NCI-H524 treated with DMSO at 0.1 percent for 48 hours (cell line): ENCODE measurements at places on chromosomes 7 and 10.

DNA sequence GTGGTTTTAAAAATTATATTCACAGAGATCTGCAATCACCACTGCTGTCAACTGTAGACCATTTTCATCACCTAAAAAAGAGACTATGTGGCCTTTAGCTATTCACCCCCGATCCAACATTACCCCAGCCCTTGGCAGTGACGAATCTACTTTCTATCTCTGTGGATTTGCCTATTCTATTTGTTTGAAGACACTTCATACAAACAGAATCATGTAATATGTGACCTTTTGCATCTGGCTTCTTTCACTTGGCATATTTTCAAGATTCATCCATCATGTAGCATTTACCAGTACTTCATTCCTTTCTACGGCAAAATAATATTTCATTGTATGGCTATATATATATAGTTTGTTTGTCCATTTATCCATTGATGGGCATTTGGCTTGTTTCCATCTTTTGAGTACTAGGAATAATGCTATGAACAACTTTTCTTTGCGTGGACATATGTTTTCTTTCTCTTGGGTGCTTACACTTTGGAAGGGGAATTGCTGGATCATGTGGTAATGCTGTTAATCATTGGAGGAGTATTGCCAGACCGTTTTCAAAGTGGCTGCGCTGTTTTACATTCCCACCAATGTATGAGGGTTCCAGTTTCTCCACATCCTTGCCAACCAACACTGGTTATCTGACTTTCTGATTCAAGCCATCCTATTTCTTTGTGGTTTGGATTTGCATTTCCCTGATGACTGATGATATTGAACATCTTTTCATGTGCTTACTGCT, 22.3 kb downstream of the ADAMTS14 start:
- DNase-seq, result no peak

DNA sequence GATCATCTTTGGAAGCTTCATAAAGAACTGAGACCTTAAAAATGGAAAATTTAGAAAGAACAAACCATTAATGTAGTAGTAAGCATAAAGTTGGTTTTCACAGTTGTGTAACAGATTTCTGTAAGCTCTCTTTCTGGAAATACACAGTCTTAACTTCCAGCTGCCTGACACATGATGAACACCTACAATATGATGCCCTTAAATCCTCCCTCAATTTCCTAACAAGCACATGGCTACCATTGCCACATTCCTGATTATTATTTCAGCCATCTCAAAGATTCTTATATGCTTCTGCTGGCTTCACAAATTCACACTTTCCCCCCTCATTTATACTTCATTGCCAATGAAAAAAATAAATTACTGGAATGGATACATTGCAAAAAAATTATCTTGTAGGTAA, 49.4 kb downstream of the PLXDC2 start:
- no peak for DNase-seq

- DNase-seq, result no peak
Observed at GRCh38 chr7:17275749-17276671, 22.4 kb upstream of the AHR start.

GRCh38 chr10:71176661-71177060, 35.7 kb upstream of the UNC5B start:
- DNase-seq, result no peak

GRCh38 chr10:34102237-34102673, 712.8 kb downstream of the PARD3 start:
- no peak for DNase-seq

DNA sequence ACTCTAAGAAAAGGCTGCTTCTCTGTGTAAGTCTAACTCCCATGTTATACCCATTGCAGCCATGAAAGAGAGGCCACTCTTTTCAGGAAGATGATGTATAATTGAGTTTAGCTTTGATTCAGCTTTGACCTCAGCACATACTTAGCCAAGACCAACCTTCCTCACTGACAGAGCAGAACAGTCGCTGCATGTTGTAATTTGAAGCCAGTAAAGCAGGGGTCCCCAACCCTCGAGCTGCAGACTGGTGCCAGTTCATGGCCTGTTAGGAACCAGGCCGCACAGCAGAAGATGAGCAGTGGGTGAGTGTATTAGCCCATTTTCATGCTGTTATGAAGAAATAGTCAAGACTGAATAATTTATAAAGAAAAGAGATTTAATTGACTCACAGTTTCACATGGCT, 223.9 kb downstream of the GPR158 start:
- no peak for DNase-seq

GRCh38 chr7:115135769-115136410, 214.0 kb downstream of the MDFIC start:
- no peak for DNase-seq

- DNase-seq, result no peak
Observed at GRCh38 chr7:114086537-114086913, 167.7 kb upstream of the PPP1R3A start.

DNA sequence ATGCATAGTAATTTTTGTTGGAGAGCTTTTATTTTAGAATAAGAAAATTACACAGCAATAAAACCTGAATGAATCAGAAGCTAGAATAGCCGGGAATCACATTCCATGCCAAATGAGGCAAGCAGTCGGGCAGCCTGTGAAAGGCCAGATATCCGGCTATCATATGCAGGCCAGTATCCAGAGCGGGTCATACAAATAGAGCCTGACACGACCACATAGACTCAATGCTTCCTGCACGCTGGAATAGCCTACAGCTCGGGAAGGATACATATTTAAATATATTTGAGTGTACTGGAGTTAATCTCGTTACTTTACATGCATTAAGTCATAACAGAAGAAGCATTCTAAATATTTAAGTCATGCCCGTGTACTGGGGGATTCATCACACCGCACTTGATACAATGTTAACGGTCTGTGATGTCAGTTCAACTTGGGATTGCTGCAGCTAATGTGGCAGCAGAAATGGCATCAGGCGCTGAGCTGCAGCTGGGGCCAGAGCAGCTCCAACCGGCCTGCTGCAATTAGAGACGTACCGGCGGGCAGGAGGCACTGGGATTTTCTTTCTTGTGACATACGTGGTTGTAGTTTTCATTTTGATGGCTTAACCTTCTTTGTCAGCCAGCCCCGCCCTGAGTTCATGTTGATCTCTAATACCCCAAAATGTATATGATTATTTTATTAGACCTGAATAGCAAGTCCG, 112.0 kb downstream of the EBF3 start:
- no peak for DNase-seq

- peak; percentile 64 for DNase-seq
Observed at GRCh38 chr7:36287371-36288241, 102.1 kb upstream of the ANLN start.

DNA sequence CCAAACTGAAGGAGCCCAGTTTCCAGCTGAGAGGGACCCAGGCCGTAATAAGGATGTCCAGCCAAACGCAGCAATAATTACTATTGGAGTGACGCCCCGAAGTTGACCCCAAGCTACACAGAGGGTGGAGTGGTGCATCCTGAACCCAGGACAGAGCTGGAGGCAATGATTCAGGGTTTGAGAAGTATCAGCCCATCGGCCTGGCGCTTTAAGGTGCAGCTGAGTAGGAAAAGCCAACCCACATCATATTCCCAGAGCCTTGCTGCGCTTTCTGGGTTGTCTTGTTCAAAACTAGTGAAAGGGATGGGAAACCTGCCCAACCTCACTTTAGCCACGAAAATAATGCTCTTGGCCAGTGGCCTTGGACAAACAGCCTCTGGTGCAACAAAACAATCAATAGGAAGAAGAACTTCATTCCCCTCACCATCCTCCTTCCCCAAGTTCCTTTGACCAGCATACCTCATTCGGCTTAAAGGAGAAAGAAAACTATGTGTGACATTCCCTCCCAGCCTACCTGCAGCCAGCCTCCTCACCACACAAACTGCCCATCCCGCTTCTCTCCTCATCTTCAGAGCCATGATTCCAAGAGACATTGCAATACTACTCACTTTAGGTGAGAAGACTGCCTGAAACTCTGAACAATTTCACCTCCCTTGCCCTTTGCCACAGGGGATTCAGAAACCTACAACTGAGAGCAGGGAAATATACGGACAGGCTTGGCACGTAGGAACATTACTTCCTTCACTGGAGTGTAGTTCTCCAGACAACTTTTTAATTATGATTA, 217.2 kb upstream of the MKLN1 start:
- no peak for DNase-seq

DNA sequence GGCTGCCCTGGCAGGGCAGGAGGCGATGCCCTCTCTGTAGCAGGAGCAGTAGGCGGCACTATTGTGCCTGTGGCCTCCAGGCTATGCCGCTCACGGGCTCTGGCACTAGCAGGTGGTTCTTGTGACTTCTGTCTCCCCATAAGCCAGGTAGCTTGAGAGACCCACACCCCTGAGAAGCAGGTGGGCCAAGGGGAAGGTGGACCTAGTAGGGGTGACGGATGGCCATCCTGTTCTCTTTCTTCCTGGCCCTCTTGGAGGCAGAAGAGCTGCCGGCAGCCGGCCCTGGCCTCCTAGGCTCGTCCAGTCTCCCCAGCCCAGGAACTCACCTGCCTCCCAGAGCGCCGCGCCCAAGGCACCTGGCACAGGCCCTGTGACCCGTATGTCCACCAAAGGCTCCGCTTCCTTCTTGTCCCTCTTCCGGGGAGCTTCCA, 15.4 kb downstream of the MMRN2 start:
- no peak for DNase-seq

- DNase-seq, result no peak
Observed at GRCh38 chr7:4690953-4691856, 9.1 kb downstream of the FOXK1 start.

DNA sequence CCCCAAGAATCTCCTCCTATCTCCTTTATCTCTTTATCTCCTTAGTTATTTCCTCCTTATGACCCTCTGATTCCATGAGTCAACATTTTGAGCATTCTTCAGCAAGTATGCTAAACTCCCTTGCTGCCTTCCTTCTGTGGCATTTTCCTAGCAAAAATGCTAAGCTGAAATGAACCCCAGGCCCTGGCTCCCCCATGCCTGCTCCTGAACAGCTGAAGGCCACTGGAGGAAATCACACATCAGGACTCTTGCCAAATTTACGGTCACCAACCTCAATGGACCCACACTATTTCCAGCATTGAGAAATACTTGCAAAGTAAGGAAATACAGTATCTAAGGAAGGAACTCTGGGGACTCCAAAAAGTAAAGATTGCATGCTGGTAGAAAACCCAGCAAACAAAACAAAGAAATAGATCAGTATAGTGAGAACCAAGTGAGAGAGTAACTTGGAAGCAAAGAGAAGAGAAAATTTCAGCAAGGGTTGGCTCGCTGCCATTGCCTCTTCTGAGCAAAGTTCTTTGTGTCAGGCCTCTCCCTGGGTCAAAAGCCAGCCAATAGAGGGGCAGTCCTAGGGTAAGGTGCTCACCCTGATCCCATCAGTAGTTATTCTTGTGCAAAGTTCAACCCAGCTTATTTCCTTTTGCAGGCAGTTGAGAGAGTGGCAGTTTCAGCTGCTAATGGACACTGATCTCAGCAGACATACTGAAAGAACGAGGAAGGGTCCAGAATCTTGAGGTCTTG, 5.1 kb upstream of the PLEKHS1 start:
- no peak for DNase-seq

- no peak for DNase-seq
Observed at GRCh38 chr7:39044489-39044888, 66.8 kb downstream of the POU6F2 start.

GRCh38 chr7:35714862-35715261, 19.9 kb upstream of the HERPUD2 start:
- DNase-seq, result no peak
